ENCODE measurements at places on chromosomes 6 and 20. TPM values are rescaled to one million over a fixed set of nuclear protein-coding genes. Genes with fewer than 3 reads are reported as not detected.

The CPXM1 gene
- 84.0 TPM for total RNA-seq

DNA sequence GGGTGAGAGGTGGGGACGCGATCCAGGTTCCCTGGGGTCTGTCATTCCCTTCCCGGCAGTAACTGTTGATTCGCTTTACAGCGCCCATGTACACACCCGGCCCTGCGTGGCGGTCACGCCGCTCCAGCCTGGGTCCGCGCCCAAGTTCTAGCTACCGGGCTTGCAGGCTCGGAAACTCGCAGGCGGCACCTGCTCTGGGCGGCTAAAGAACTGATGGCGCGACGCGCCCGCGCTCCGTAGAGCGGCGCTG lies 1.4 kb upstream of the POU3F2 start:
- DNase-seq = no peak
- peaks cover 83% of the 10 kb centered on the region for H3K27me3 ChIP-seq
- H3K27ac ChIP-seq = no peak overlapping the region
- H3K36me3 ChIP-seq = no peaks in the 10 kb centered on the region

GRCh38 chr20:44942264-44942973 lies 17.8 kb downstream of the TOMM34 start:
- H3K27me3 ChIP-seq = no peaks in the 10 kb centered on the region
- peaks cover 40% of the 10 kb centered on the region for H3K36me3 ChIP-seq
- no peak overlapping the region for H3K27ac ChIP-seq
- no peak overlapping the region for H3K4me3 ChIP-seq
- no peaks in the 10 kb centered on the region for H3K4me1 ChIP-seq

DNA sequence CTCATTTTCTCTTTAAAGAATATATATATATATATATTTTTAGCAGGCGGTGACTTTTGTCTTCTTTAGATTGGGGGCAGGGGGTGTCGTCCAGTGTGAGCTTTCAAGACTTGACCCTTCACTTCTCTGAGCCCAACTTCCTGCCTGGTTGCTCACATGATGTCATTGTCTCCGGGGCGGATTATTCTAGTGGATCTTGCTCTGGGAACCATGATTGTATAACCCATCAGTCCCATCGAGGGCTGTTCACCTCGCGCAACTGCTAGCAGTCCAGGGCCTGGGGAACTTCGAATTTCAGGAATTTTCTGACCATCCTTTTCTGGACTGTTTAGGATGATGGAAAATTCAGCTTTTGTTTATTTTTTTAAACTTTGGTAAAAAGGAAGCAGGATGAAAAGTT lies 1.0 kb downstream of the IGF2R start:
- peak overlapping the region; percentile 99 for H3K27ac ChIP-seq
- peaks cover 13% of the 10 kb centered on the region for H3K27me3 ChIP-seq
- H3K4me1 ChIP-seq = peaks cover 54% of the 10 kb centered on the region
- H3K4me3 ChIP-seq = peak overlapping the region; percentile 97

GRCh38 chr6:38997128-38997761 lies 51.3 kb upstream of the GLP1R start:
- H3K4me1 ChIP-seq = no peaks in the 10 kb centered on the region
- H3K27ac ChIP-seq = no peak overlapping the region
- H3K4me3 ChIP-seq = no peak overlapping the region
- H3K36me3 ChIP-seq = no peaks in the 10 kb centered on the region

Data from osteocyte (in vitro differentiated cells).